ENCODE measurements at places on chromosomes 5 and 9.
A peak's percentile ranks its signal among the peaks of the same experiment; 100 is the strongest.

- no peak for DNase-seq
Measured at GRCh38 chr9:137301081-137301947, 757 bp downstream of the NRARP start.

DNA sequence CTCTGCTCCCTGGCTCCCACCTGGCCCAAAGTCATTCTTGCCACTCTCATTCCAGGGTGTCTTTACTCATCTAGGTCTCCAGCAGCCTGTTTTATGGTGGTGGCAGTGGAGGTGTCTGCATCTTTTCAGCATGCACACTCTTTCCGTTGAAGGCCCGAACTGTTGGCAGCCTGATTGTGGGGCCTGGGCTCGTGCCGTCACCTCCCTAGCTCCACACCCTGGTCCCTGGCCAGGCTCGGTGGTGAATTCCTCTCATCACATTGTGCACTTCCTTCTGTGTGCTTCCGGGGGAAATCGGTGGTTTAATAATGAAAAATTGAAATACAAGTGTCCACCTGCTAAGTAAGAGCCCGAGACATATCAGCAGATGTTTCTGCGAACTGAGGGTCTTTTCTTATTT, 214.3 kb downstream of the TRIO start:
- no peak for DNase-seq

GRCh38 chr5:169798438-169798837, 161.4 kb downstream of the DOCK2 start:
- no peak for DNase-seq

DNA sequence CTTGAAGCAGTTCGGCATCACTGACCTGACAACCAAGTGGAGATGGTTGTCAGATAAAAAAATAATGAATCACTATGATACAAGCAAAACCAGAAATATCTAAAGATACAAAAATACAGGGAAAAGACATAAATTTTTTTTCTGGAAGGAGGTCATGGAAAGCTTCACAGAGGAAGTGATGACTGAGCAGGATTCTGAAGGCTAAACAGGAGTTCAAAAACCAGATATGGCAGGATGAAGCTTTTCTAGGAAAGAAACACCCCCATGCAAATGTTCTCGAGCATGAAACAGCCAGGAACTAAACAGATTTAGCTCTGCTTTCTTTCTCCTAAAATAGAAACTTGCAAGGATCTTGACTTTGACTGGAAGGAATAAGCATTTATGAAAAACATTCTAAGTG, 60.7 kb upstream of the IFNE start:
- no peak for DNase-seq

GRCh38 chr9:2857564-2858198, 13.8 kb upstream of the PUM3 start:
- peak; percentile 37 for DNase-seq

- no peak for DNase-seq
Measured at GRCh38 chr9:133771486-133772482, 33.6 kb upstream of the SARDH start.

- DNase-seq: no peak
Measured at GRCh38 chr9:121088576-121088975, 13.8 kb downstream of the CNTRL start.

DNA sequence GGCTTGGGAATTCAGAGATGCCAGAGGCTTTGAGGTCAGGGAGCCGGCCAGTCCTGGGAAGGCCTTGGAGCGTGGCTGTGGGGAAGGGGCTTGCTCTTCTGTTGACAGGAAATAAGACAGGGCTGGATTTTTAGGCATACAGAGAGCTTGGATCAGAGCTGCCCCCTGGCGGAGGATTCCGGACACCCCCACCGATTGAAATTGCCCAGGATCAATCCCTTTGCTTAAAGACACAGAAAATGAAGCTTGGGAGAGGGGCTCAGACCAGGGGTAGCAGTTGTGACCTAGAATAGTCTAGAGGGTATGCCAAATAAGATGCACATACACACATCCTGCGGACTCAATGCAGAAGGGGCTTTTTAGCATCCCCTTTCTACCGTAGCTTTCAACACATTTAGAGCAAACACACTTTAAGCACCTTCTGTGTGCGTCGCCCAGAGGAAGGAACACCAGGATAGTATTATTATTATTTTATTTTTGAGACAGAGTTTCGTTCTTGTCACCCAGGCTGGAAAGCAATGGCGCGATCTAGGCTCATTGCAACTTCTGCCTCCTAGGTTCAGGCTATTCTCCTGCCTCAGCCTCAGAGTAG, 1.7 kb upstream of the NTMT1 start:
- DNase-seq: peak; percentile 54

DNA sequence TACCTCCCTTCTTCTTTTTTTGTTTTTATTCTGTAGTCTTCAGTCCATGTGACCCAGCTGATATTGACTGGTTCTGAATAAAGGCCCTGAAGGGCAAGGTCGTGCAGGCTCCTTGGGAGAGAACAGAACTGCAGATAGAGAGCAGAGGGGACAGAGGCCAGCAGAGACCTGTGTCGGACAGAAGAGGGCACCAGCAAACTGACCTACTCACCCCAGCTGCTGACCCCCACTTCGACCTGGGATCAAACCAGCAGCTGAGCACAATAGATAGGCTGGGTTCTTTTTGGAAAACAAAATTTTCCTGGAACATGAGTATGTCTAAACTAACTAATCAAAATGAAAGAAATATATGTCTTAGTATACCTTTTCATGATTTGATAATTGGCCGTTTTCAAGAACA, 695.1 kb downstream of the NR2F1-AS1 start:
- no peak for DNase-seq

GRCh38 chr5:3336666-3337065, 259.0 kb upstream of the IRX1 start:
- DNase-seq: no peak

GRCh38 chr9:109162677-109163076, 4.4 kb downstream of the FRRS1L start:
- DNase-seq: no peak
